ENCODE measurements at places on chromosomes 2 and 18. TPM values are rescaled to one million over a fixed set of nuclear protein-coding genes. Genes with fewer than 3 reads are reported as not detected.

USP34 gene
- total RNA-seq, result 50.0 TPM

DNA sequence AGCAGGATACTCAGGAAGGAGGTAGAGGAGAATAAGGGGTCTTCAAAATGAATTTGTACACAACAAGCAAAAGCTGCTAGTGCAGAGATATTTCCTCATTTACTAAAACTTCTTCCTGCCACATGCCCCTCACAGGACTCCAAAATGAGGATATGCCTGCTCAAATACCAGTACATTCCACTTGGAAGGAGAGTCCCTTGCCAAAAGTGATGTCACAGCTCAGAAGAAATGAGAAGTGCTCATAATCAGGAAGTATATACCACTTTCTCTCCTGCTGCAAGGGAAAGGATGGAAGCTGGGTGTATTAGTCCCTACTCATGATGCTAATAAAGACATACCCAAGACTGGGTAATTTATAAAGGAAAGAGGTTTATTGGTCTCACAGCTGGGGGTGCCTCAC, 87.7 kb upstream of the FSHR start:
- H3K27ac ChIP-seq, result no peak overlapping the region
- no peak overlapping the region for H3K4me3 ChIP-seq
- no peaks in the 10 kb centered on the region for H3K4me1 ChIP-seq
- no peak for DNase-seq
- no peaks in the 10 kb centered on the region for H3K36me3 ChIP-seq

GRCh38 chr18:25595274-25596060, 243.5 kb upstream of the ZNF521 start:
- no peaks in the 10 kb centered on the region for H3K36me3 ChIP-seq
- no peak overlapping the region for H3K27ac ChIP-seq

ICOS gene
- not detected for total RNA-seq

DNA sequence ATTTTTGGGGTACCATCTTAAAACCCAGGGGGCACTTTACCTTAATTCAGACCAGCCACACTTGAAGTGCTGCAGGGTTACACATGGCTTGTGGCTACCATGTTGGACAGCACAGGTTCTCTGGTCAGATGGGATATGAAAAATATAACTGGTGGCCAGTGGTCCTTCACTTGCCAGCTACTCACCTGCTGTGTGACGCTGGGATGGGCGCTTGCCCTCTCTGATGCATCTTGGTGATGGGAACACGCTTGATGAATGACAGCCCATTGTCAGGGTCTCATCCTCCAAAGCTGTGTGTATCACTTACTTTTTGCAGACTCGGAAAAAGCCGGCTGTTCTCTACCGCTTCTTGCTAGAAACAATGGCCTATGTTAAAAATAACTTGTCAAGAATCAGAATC, 22.5 kb downstream of the HJURP start:
- H3K4me3 ChIP-seq, result no peak overlapping the region
- H3K36me3 ChIP-seq, result no peaks in the 10 kb centered on the region

DAW1 gene
- total RNA-seq, result 0.19 TPM

DLGAP1 gene
- total RNA-seq, result 0.05 TPM

Data from left ventricle myocardium inferior (tissue), 1 donor.